ENCODE measurements at places on chromosomes 12 and 14.

DNA sequence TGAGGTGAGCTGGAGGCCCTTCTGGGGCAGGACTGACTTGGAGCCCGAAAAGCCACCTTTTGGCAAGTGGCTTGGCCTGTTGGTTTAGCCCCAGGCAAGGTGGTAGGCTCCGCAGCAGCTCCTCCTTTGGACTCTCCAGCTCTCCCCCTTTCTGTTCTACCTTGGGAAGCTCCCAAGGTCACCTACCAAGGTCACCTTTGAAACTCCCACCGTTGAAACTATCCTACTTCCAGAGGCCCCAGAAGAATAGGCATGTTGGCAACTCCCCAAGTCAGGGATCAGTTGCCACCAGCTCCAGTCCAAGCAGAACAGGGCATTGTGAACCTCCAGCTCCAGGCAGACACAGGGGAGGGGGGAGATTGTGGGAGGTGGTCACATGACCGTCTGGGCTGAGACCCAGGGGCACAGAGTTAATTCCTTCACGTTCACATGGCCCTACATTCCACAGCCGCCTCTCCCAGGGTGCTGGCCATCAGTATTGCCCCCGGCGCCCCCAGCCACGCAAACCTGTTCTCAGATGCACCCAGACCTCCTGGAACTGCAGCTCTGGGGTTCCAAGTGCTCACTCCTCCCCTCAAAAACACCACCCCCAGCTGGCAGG lies 14.4 kb downstream of the IRF2BPL start:
- DNase-seq, result peak; percentile 48

DNA sequence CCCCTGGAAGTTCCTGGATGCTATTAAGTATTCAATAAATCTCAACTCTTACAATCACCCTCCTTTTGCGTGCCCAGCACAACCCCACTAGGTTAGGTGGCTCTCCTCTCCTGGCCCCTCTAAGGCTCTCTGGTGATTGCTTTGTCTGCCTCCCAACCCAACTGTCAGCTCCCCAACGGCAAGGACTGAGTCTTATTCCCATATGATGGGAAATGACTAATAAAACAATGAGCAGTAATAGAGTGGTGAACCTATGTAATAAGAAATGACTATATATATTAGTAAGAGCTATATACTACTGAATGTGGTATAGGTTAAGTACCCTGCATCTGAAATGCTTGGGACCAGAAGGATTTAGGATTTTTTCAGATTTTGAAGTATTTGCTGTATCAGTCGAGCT lies 8.1 kb downstream of the APPL2 start:
- no peak for DNase-seq

DNA sequence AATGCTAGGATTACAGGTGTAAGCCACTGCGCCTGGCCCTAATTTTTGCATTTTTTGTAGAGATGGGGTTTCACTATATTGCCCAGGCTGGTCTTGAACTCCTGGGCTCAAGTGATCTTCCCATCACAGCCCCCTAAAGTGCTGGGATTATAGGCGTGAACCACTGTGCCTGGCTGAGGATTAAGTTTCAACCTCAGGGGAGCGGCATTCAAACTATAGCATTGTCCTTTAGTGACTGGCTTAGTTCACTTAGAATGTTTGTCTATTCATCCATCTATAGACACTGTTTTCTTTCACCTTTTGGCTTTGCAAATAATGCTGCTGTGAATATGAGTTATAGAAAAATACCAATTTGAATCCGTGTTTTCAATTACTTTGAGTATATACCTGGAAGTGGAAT lies 25.2 kb downstream of the PTPN11 start:
- DNase-seq, result no peak

- no peak for DNase-seq
Observed at GRCh38 chr12:1527789-1528188, 66.6 kb downstream of the FBXL14 start.

GRCh38 chr14:60566101-60566500 lies 57.2 kb downstream of the SIX6 start:
- no peak for DNase-seq

DNA sequence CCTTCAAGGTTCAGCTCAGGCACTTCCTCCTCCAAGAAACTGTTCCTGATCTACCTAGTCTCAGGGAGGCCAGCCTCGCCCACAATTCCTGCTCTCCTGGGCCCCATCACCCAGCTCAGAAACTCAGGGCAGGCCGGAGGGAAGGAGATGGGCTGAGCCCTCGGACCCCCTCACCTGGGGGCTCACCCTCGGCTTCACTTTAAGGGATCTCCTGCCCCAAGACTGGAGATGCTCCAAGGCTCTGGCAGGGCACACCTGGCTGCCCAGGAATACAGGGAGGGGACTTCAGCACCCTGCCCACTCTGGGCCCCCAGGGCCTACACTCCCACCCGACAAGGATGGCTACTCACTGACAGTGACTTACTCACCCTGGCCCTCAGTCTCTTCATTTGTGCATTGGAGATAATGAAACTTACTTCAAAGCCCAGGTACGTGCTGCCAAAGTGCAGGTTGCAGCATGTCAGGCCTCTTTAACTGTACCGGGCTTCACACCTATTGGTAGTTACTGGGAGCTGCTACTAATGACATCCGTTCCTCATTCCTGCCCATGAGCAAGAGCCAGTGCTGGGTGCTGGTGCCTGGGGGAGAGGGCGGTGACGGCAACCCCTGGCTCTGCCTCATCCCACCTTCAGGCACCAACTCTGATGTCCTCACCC lies 21.0 kb upstream of the PPP1R13B start:
- no peak for DNase-seq

GRCh38 chr12:124940143-124940392 lies 25.6 kb upstream of the UBC start:
- DNase-seq, result no peak

DNA sequence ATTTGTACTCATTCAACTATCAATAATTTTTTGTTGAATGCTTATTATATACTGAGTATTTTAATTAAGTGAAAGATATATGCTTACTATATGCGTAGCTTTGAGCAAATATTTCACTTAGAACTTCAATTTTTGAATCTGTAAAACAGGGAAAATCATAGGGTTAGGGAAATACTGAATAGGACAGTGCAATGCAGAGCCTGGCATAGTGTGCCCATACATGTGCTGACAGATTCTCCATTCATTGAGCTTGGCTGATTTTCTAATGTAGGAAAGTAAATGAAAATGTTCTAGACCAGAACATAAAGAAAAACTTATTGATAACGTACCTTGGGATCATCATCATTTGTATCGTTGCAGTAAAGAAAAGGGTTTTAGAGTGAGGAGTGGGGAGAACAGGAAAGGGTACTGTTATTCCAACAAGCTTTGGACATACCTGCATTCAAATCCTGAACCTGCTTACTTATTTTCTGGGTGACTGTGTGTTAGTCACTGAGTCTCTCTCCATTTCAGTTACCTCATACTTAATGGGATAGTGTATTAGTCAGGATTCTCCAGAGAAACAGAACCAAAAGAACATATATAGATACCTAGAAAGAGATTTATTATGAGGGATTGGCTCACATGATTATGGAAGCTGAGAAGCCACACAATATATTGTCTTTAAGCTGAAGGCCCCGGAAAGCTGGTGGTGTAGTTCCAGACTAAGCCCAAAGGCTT lies 436.4 kb downstream of the ADAMTS20 start:
- no peak for DNase-seq

GRCh38 chr14:23932639-23933038 lies 20.9 kb upstream of the DHRS4 start:
- DNase-seq, result no peak

GRCh38 chr14:69408331-69408960 lies 10.0 kb downstream of the SLC39A9 start:
- DNase-seq, result no peak

DNA sequence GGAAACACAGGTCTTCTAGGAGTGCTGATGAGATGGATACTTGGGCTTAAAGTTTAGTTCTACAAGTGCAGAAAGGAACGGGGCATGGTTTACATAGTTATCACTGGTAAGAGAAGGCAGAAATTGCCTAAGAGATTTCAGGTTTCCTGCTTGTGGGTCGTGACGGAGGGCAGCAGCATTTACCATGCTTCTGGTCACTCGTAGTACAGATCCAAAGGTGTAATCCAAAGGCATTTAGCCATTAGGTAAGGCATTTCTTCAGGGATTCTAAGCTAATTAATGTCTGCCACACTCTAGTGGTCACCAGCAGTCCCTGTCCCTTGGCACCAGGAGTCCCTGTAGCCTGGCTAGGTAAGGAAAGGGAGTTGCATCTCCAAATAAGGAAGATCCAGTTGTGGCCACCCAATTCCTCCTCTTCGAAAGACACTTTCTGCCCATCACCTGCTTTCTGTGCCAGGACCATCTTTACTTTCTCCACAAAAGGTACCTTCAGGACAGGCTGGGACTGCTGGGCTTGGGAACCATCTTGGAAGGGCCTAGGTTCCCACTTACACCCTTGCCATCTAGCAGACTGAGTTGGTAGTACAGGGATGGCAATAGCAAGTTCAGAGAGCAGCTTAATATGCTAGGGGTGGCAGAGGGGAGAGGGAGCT lies 1.5 kb downstream of the GSTZ1 start:
- no peak for DNase-seq

DNA sequence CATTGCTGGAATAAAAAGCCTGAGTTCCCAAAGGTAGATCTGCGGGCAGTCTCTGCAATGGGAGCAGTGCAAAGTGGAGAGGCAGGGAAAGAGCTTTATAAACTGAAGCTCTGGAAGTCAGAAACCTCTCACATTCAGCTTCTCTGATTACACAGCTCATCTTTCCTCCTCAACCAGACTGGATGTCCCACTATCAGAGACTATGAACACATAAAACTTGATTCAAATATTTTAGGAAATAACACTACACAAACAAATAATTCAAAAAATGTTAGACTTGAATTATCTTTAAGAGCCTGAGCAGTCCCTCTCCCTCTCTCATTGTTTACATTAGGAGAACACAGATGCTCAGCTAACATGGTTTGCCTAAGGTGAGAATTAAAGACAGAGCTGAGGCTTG lies 72.9 kb downstream of the DENND5B start:
- DNase-seq, result no peak

GRCh38 chr12:77060136-77060882 lies 5.1 kb downstream of the E2F7 start:
- DNase-seq, result no peak

GRCh38 chr14:96582995-96583394 lies 80.8 kb downstream of the PAPOLA start:
- no peak for DNase-seq

- no peak for DNase-seq
Observed at GRCh38 chr14:104421892-104422828, 157.4 kb upstream of the C14orf180 start.

DNA sequence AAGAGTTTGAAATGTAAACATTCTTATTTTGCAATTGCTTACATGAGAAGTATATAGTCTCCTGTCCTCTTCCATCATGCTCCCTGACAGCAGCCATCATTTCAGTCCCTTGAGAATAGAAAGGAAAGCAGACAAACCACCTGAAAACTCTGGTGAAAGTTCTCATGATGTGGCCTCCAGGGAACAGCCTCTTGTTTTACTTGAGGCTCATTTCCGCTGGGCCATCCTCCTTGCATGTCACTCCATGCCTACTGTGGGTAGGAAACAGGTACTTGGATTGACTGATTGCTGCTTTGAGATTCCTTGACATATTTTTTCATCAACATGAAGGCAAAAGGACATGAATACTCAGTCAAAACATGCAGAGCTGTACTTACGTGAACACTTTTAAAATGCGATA lies 6.0 kb downstream of the SYT1 start:
- no peak for DNase-seq

GRCh38 chr12:100539202-100539601 lies 34.3 kb upstream of the GAS2L3 start:
- DNase-seq, result no peak

DNA sequence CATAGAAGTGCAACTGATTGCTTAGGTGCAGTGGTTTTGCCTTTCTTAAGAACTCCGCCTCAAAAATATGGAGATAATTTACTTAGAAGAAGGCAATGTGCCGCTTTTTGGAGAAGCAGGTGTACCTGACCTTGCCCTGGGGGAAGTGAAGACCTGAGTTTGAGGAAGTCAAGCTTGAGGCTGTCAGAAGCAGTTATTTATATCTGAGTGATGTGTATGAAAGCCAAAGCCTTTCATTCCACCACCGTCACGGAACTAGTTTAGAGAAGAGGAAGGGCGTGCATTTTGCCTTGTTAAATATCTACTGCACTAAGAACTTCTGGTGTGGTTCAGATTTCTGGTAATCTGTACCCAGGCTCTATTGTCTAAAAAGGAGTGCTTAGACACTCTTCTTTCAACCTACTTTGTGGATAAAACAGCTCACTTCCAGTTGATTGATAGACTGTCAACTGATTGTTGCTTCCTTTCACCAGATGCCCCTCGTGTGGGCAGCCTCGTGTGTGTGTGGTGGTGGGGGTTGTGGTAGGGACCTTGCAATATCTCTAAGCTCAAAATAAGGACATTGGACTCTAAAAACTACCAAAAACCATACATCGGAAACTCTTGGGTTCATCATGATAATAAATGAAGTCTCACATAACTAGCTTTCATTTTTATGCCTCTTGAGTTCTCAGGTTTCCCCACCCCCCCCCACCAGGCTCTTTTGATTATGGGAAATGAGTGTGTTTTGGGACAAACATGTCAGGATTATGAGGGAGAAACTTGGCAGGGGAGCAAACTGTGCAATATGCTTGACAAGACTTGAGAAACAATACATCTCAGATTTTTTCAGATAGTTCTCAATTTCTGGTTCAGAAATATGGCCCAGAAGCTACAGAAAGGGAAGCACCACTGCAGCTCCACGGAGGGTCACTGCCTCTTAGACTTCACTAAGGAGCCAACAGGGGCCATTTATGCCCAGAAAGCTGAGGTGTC lies 78.6 kb downstream of the ARF6 start:
- DNase-seq, result no peak

DNA sequence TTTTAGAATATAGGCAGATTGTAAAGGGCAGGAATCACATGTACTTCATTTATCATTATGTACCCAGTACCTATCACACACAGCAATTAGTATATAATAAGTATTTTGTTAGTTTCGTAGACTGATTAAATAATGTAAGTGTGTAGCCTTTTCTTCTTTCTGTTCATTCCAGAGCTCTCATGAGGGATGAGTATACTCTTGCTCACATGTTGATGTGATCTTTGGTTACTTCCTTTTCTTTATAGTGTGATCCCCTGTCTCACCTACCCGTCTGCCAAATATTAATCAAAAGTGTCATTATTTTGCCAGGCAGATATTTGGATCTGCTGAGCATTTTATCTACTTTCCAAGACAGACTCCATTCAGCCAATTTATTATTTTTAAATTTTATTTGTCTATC lies 156.1 kb downstream of the PCNX1 start:
- DNase-seq, result no peak

- no peak for DNase-seq
Observed at GRCh38 chr14:59474172-59474571, 9.0 kb upstream of the GPR135 start.

GRCh38 chr12:45462506-45462905 lies 246.6 kb downstream of the ANO6 start:
- no peak for DNase-seq

Data from hypothalamus (tissue), 51 donors.